ENCODE measurements at places on chromosomes 4 and X. TPM values are rescaled to one million over a fixed set of nuclear protein-coding genes. Genes with fewer than 3 reads are reported as not detected.

The ERVMER34-1 gene
- total RNA-seq = not detected

The FRG1 gene
- 19.4 TPM for total RNA-seq

The NSG1 gene
- 0.28 TPM for total RNA-seq

The TCEAL6 gene
- total RNA-seq = not detected

- no peak for DNase-seq
- no peaks in the 10 kb centered on the region for H3K36me3 ChIP-seq
- no peak overlapping the region for H3K4me3 ChIP-seq
- H3K27me3 ChIP-seq = no peaks in the 10 kb centered on the region
- H3K27ac ChIP-seq = no peak overlapping the region
Observed at GRCh38 chr4:89158884-89159503, 47.7 kb downstream of the TIGD2 start.

DNA sequence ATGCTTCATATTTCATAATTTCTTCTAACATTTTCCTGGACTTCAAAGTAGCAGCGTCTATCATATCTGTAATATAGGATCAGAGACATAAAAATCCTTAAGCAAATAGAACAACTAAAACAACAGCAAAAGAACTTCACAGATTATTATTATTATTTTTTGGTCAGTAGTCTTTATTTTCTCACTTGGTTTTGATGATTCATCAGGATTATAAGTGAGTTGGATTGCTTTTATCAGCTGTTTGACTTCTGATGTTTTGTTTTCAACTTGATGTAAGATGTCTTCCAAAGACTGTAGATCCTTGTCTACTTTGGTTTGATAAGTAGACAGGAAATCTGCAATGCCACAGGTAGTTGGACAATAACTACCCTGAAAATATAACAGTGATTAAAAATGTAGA lies 623 bp downstream of the FGG start:
- DNase-seq = no peak
- no peak overlapping the region for H3K4me3 ChIP-seq
- no peaks in the 10 kb centered on the region for H3K36me3 ChIP-seq
- H3K27me3 ChIP-seq = peaks cover 3% of the 10 kb centered on the region
- no peak overlapping the region for H3K27ac ChIP-seq
- H3K4me1 ChIP-seq = no peaks in the 10 kb centered on the region

DNA sequence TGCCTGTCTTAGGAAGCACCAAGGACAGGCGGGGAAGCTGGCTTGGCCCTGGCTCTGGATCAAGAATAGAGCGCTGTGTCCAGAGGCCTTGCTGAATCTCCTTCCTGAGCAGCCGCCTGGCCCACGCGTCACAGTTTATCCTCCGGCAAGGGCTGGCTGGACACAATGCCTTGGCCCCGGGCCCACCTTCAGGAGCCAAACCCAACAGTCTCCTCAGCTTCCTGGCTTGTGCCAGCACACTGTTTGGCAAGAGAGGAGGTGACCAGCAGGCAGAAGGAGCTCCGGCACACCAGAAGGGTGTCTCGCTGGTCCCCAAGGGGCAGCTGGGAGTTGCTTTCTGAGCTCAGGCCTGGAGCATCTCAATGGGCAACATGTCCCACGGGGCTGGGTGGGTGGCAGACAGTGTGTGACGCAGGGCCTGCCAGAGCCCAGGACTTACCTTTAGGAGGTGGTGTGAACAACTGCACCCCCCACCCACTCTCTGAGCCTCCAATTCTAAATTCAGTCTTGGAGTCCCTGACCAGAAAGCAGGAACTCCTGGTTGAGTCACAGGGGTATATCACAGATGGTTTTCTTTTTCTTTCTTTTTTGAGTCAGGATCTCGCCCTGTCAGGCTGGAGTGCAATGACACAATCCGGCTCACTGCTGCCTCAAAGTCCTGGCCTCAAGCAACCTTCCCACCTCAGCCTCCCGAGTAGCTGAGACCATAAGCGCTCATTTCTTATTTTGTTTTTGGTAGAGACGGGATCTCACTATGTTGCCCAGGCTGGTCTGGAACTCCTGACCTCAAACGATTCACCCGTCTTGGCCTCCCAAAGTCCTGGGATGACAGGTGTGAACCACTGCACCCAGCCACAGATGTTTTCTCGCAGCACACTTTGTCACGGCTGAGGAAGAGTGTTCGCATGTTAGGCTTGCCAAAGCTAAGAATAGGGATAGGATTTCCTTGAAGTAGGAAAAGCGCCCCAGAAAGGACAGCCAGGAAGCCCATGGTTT lies 361.2 kb downstream of the BCOR start:
- H3K4me1 ChIP-seq = peaks cover 6% of the 10 kb centered on the region
- no peak overlapping the region for H3K4me3 ChIP-seq
- peaks cover 3% of the 10 kb centered on the region for H3K27me3 ChIP-seq
- no peak overlapping the region for H3K27ac ChIP-seq
- peak; percentile 92 for DNase-seq

DNA sequence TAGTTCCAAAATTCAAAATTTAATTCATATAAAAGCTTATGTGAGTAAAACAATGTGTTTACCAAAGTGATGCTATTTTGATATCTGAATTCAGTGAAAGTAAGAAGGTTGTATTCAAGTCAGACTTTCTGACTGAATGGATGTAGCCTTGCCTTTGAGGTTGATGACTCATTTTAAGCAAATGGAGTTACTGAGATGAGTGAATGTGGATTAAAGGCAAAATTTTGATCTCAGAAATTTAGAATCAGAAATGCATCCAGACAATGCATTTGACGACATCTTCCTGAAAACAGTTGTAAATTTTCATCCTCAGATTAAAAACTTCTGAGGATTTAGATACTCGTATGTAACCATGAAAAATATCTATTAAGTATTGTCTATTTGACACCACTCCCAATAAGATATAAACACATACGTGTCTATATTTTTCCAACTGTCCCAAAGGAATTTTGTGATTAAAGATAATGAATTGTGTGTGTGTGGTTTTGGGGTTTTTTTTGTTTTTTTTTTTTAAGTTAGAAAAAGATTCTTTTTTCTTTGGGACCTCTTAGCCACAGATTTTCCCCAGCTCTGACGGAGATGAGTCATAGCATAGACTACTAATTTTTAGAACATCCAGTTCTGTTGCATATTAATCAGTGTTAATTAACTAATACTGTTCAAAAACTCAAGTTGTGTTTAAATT lies 34.4 kb downstream of the NFKB1 start:
- H3K4me1 ChIP-seq = peaks cover 9% of the 10 kb centered on the region
- no peak overlapping the region for H3K27ac ChIP-seq
- no peak overlapping the region for H3K4me3 ChIP-seq
- no peak for DNase-seq
- no peaks in the 10 kb centered on the region for H3K27me3 ChIP-seq
- peaks cover 41% of the 10 kb centered on the region for H3K36me3 ChIP-seq

DNA sequence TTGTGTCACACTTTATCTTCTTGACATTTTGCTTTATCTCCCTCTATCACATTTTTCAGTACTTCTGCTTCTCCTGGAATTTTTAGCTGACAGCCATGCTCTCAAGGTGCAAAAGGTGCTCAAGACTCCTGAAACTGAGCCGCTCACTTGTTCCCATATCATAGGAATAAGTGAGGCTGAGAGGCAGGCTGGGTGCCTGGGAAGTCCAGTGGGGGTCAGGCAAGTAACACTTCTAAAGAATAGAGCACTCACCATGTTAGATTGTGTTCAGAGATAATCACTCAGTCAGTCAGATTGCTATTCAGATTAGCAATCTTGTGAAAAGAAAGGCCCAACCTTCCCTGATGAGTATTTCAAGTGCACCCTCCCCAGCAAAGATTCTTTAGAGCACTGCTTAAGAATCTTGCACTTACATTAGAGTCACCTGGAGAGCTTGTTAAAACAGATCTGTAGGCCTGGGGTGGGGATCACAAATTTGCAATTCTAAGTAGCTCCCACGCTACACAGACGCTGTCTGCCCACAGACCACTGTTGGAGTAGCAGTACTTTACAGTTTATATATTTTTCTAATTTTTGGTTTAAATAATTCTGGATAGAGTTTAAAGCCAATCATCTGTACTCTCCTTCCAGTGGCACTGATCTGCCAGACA lies 23.1 kb upstream of the LRAT start:
- no peaks in the 10 kb centered on the region for H3K27me3 ChIP-seq
- no peak overlapping the region for H3K27ac ChIP-seq
- H3K4me1 ChIP-seq = no peaks in the 10 kb centered on the region
- H3K36me3 ChIP-seq = no peaks in the 10 kb centered on the region

- H3K4me1 ChIP-seq = no peaks in the 10 kb centered on the region
- DNase-seq = no peak
- H3K27me3 ChIP-seq = no peaks in the 10 kb centered on the region
- H3K4me3 ChIP-seq = no peak overlapping the region
- H3K36me3 ChIP-seq = no peaks in the 10 kb centered on the region
Observed at GRCh38 chrX:132953354-132953753, 5.1 kb downstream of the HS6ST2 start.

DNA sequence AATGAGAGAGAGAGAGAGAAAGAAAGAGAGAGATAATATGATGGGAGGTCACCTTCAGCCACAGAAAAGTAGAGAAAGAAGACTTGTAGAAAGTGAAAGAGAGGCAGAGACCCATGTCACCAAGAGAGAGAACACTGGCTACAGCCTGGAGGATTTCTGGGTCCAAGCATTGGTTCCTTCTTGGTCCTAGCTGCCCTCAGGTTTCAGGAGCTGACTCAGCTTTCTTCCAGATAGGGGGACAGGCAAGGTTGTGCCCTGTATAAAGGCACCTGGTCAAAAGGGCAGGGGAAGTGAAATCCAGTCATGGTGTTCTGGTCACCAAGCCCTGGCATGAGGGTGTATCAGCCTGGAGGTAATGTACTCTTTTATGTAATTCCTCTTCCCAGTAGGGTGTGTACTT lies 47.5 kb upstream of the XK start:
- H3K4me1 ChIP-seq = no peaks in the 10 kb centered on the region
- no peaks in the 10 kb centered on the region for H3K27me3 ChIP-seq
- no peaks in the 10 kb centered on the region for H3K36me3 ChIP-seq
- H3K27ac ChIP-seq = no peak overlapping the region

GRCh38 chr4:113547487-113548042 lies 214.0 kb downstream of the CAMK2D start:
- H3K4me3 ChIP-seq = no peak overlapping the region
- H3K36me3 ChIP-seq = no peaks in the 10 kb centered on the region
- peak overlapping the region; percentile 69 for H3K27ac ChIP-seq
- H3K4me1 ChIP-seq = peaks cover 20% of the 10 kb centered on the region
- DNase-seq = peak; percentile 87

DNA sequence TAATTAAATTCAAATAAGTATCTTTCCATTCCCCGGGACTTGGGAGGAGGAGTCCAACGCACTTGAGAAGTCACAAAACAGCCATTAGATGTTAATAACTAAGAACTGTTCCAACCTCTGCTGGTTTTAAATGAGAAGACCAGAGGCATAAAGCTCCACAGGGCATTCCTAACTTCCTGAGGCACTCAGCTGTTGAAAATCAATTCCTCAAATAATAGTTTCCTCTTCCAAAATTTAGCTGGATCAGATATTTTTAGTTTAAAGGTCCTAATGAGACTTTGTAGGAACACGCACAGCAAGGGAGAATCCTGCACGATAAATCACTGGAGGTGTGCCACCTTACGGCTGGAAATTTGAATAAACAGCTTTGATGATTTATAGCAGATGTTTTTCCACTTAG lies 504.3 kb upstream of the ZFP42 start:
- H3K4me1 ChIP-seq = no peaks in the 10 kb centered on the region
- H3K27ac ChIP-seq = no peak overlapping the region
- H3K4me3 ChIP-seq = no peak overlapping the region
- no peak for DNase-seq
- no peaks in the 10 kb centered on the region for H3K27me3 ChIP-seq

- H3K36me3 ChIP-seq = no peaks in the 10 kb centered on the region
- no peaks in the 10 kb centered on the region for H3K27me3 ChIP-seq
- H3K27ac ChIP-seq = no peak overlapping the region
Observed at GRCh38 chr4:101367201-101367600, 19.9 kb upstream of the PPP3CA start.

DNA sequence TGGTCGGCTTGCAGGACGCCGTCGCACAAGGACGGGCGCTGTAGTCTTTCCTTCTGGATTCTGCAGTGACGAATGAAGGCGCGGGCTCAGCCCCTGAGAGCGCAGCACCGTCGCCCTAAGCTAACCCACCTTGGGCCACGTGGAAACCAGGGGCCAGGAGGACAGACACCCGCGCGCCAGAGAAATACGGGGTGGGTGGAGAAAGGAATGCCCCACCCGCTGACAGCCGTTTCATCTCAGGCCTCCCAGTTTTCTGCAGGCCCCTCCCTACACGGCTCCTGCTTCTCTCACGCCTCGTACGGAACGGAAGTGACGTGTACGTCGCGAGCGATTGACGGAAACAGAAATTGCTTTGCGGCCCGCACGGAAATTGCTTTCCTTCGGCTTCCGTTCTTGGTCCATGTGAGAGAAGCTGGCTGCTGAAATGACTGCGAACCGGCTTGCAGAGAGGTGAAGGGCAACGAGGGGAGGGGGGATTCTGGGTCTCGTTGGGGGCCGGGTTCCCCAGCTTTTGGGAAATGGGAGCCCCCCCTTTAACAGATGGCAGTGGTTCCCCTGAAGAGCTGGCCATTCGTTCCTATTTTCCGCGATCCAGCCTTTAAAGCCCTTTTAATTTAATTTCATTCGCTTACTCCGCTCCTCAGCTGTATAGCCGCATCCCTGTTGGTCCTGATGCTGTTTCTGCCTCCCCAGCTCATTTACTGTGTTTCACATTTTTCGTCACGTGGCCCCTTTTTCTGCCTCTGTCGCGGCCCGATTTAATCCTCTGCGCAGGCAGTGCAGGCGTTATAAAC lies at the start of gene UTP14A:
Gene UTP14A, plus strand, starts transcription at position 378 of the 794 bp plus-strand sequence. Its CDS starts 47 bp downstream, at position 425.
- H3K4me1 ChIP-seq = no peaks in the 10 kb centered on the region
- H3K27ac ChIP-seq = peak within 1 kb of the TSS; percentile 79
- peaks cover 33% of the 10 kb centered on the region for H3K36me3 ChIP-seq
- H3K27me3 ChIP-seq = no peaks in the 10 kb centered on the region
- peak; percentile 87 for DNase-seq

- H3K27me3 ChIP-seq = no peaks in the 10 kb centered on the region
- no peak overlapping the region for H3K27ac ChIP-seq
- DNase-seq = no peak
- no peaks in the 10 kb centered on the region for H3K4me1 ChIP-seq
- H3K4me3 ChIP-seq = no peak overlapping the region
Observed at GRCh38 chrX:125709074-125709473, 389.4 kb downstream of the TEX13C start.

Measured in psoas muscle (tissue), 8 donors.